GM03348 (cell line): ENCODE measurements at places on chromosomes 1 and 21.

DNA sequence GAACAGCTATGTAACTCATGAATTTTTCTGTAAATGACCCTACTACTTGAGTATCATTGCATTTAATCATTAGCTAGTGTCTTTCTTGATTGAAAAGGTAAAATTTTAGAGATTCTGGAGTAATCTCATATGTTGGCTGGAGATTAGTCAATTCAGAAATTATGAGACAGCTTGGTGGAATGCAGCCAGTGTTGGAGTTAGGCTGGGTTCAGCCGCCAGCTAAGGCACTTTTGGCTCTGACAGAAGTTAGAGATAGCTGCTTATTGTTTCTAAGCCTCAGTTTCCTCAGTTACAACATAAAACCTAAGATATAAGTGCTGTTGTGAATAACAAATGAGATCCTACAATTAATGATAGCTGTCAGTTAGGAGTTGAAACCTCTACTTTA, 49.4 kb downstream of the TBCE start:
- no peak for DNase-seq

DNA sequence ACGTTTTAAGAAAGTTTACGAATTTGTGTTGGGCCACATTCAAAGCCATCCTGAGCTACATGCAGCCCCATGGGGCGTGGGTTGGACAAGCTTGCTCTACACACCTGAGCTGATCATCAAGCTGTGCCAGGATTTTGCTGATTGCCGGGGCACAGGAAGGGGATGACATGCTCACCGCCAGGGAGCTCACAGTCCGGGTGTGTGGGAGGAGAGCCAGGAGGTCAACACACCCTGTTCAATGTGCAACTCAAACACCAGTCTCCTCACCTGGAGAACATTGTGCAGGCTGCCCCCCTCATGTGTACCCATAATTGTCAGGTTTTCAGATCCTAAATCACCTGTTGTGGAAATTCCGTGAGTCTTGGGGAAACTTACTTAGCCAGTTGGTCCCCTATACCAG, 969 bp downstream of the CYP4A11 start:
- no peak for DNase-seq

DNA sequence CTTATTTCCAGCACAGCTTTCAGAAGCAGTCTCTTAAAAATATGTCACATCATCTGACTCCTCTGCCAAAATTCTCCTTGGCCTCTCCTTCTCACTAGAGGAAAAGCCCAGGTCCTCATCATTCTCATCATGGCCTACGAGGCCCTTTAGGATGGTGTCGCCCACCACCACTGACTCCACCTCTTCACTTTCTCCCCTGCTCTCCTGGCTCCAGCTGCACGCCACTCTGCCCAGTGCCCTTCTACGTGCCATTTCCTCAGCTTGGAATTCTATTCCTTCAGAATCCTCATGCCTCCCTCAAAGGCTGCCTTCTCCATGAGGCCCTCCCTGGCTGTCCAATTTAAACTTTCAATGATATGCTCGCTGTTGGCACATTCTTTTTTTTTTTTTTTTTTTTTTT, 25.3 kb upstream of the BTG2 start:
- DNase-seq = no peak

- no peak for DNase-seq
These were observed 339.8 kb downstream of the OMA1 start for GRCh38 chr1:58206749-58207148.

DNA sequence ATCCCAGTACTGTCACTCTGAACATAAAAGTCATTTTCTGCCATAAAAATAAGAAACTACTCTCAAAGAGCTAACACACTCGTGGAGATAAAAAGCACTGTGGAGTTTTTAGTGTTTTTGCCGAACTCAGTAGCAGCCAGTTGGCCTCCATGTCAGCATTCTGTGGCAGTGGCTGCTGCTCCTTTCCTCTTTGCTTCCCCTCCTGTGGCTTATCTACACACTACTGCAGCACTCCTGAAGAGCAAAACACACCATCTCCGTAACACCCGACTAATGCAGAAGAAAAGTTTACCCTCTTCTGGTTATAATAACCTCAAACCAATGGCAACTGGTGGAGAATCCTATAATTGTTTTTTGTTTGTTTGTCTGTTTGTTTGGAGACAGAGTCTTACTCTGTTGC, 44.9 kb downstream of the RAB3GAP2 start:
- no peak for DNase-seq

- DNase-seq = peak; percentile 90
These were observed 1.9 kb upstream of the DHRS3 start for GRCh38 chr1:12619792-12620487.

DNA sequence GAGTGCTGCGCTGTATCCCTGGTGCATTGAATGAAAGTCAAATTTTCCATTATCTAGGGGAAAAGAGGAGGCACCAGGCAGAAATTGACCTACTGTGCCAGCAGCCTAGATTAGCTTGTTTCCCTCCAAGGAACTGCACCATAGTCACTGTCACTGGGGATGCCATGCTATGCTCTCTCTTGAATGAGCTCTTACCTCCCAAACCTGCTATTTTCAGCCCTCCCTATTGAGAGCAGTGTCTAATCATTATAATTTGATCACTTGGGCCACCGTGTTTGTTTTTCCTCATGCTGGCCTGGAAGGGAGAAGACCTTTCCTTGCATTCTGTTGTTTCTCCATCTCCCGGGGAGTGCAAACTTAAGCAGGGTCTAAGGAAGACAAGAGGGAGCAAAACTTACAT, 492.9 kb downstream of the SIPA1L2 start:
- DNase-seq = no peak

- DNase-seq = no peak
These were observed 15.0 kb downstream of the ATF3 start for GRCh38 chr1:212623603-212624002.

- no peak for DNase-seq
These were observed 240.8 kb downstream of the TRABD2B start for GRCh38 chr1:47756411-47756810.

DNA sequence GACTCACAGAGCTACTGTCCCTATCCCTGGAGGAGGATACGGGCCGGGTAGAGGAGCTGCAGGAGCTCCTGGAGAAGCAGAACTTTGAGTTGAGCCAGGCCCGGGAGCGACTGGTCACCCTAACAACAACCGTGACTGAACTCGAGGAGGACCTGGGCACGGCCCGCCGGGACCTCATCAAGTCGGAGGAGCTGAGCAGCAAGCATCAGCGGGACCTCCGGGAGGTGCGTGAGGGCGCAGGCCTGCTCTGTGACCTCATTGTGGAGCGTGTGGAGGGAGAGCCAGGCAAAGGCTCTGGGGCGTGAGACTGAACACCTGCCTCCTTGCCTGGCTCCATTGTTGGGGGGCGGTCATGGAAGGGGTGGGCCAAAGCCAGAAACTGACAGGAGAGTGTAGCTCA, 19.0 kb downstream of the PPFIA4 start:
- no peak for DNase-seq

GRCh38 chr1:76083189-76083588, 8.6 kb downstream of the ST6GALNAC3 start:
- DNase-seq = no peak

DNA sequence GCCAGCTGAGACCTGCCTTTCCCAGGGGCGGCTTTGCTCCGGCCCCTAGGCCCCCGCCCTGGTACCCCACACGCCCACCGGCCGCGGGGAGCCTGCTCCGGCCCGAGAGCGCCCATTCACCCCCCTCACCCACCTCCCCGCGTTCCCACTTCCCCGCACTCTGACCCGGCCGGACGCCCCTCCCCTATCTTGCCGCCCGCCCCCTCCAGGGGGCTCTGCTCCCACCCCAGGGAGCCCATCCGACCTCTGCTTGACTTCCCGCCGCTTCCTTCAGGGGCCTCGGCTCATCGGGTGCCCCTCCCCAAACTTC, 466 bp downstream of the HTR6 start:
- DNase-seq = no peak
